ENCODE measurements at places on chromosomes 6 and 20.
A peak's percentile ranks its signal among the peaks of the same experiment; 100 is the strongest.

- no peak for DNase-seq
Measured at GRCh38 chr20:47925593-47925992, 140.3 kb upstream of the SULF2 start.

DNA sequence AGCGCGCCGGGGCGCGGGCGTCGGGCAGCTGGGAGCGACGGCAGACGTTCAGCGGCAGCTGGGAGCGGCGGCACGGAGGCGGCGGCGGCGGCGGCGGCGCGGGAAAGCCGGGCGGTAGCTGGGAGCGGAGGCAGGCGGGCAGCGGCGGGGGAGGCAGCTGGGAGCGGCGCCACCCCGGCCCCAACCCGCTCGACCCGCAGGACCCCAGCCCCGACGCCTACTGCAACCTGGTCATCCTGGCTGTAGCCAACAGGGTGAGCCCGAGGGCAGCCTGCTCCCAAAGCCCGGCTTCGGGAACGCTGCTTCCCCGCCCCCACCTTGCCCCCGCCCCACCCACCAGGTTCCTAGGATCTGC is 8.9 kb downstream of the CCM2L start:
- no peak for DNase-seq

GRCh38 chr6:1091900-1092299 is 220.0 kb upstream of the FOXQ1 start:
- DNase-seq = no peak

DNA sequence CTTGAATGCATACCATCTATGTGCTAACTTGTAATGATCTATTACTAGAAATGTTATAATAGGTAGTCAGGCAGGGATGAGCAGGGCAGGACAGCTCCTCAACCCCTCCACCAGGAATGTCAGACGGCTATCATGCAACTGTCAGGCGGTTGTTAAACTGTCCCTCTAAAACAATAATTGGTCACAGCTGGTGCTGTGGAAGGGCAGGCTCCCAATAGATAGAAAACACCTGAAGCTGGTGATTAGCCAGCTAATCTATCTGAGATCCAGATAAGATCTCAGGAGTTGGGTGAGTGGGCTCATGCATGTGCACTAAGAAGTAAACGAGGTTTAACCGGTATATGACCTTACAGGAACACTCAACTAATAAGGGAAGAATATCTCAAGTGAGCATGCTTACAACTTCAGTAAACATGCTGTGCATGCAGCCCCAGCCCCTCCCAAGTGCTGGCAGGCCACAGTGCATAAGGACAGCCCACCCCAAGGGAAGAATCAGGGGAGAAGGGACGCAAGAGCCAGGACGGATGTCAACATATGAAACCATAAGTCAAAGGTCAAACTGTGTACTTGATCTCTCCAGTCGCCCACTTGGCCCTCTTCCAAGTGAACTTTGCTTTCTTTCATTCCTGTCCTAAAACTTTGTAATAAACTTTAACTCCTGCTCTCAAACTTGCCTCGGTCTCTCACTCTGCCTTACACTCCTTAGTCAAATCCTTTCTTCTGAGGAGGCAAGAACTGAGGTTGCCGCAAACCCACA is 566.2 kb upstream of the NRSN1 start:
- no peak for DNase-seq

DNA sequence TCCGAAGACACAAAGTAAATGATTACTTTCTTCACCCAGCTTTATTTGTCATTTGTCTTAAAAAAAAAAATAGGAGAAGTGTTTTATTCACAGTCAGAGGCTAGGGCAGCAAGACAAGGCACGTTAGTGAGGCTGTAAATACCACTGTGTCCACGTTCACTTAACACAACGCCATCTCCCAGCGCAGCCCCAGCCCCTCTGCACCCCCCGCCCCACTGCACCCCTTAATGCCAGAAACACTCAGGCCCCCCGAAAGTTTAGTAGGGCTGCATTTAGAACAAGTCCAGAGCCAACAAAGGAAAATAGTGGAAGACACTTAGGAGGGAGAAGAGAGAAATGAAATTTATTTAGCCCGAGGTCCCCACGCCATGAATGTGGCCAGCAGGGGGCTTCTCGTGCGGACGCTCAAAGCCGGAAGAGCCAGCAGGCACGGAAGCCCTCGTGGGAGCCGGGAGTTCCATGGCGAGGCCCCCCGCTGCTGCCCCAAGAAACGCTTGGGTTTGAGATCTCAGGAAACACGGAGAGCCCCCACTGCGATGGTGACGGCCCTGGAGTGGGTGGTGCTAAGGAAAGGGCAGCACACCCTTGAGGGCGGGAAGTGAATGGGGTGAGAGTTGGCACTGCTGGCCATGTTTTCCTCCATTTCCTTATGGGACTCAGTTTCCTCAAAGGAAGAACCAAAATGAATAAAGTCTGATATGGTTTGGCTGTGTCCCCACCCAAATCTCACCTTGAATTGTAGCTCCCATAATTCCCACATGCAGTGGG is 50.2 kb downstream of the IYD start:
- peak; percentile 44 for DNase-seq

GRCh38 chr20:63058696-63059335 is 52.1 kb upstream of the BHLHE23 start:
- no peak for DNase-seq

GRCh38 chr20:43744966-43745730 is 18.3 kb upstream of the GTSF1L start:
- no peak for DNase-seq

GRCh38 chr6:19569563-19569962 is 267.6 kb upstream of the ID4 start:
- no peak for DNase-seq

GRCh38 chr6:27495386-27496135 is 22.7 kb upstream of the ZNF184 start:
- no peak for DNase-seq

- peak; percentile 35 for DNase-seq
Measured at GRCh38 chr6:26251354-26252076, 113.5 kb upstream of the BTN3A2 start.

DNA sequence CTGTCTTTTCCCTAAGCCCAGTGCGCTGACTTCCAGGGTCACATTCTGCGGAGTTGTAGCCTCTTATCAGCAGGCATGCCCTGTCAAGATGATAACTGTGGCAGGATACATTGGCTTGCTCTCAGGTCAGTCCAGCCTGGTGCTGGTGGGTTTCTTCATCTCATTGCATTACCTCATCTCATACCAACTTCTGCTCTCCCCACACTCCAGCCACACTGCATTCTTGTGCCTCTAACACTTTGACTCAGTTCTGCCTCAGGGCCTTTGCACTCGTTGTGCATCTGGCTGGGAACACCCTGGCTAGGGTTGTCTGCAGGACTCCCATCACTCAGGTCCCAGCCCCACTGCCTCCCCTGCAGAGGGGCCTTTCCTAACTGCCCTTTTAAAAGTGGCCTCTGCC is 110.3 kb upstream of the BACH2 start:
- DNase-seq = no peak

DNA sequence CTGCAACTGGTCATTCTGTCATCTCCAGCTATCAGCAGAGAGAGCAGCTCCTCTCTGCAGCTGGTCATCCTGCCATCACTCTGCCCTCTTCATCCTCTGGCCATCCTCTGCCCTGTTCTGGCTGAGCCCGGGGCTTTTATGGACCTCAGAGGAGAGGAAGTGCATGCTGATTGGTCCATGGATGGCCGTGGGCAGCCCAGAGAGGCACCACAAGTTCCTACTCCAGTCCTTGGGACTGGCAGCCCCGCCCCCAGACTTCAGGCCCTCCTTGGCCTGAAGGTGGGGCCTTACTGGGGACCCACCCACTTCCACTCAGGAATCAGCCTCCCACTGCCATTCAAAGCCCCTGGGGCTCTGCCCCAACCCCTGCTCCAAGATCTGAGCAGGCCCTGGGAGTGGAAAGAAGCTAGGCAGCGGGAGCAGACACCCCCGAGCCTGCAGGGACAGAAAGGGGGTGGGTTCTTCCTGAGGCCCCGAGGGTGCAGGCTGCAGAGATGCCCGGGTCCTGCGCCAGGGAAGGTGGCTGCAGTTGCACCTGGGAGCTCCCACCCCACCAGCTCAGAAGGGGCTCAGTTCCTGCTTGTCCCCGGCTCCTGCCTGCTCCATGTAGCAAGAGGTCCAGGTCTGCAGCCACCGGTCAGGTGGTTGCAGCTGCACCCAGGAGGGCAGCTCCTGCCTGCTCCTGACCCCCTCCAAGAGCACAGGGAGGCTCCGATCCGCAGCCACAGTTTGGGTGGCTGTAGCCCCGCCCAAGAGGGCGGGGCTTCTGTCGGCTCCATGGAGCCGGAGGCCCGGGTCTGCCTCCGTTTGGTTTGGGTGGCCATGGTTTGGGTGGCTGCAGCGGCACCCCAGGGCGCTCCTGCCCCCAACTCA is 34.1 kb upstream of the HMGA1 start:
- DNase-seq = no peak

- no peak for DNase-seq
Measured at GRCh38 chr6:38137608-38138265, 318.2 kb downstream of the ZFAND3 start.

Measured in T-helper 9 cell (primary cell).